Activated T-cell treated with anti-CD3 and anti-CD28 coated beads for 4 hours (primary cell): ENCODE measurements at places on chromosomes 16 and 17.

DNA sequence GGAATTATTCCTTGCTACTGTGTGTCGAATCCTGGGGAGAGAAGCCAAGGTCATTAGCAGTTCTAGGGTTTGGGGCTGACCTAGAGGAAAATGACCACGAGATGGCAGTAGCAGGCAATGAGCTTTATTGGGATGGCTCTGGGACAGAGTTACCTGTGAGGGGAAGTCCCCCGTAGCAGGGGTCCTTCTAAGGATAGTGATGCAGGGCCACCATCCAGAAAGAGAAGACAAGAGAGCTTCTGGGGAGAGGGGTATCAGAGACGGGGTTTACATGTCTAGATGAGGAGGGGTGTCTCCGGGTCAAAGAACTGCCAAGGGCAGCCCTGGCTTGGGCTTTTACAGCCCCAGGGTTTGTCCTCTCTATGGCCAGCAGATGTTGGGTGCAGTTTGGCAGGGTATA is 6.4 kb upstream of the GGT6 start:
- DNase-seq: no peak

DNA sequence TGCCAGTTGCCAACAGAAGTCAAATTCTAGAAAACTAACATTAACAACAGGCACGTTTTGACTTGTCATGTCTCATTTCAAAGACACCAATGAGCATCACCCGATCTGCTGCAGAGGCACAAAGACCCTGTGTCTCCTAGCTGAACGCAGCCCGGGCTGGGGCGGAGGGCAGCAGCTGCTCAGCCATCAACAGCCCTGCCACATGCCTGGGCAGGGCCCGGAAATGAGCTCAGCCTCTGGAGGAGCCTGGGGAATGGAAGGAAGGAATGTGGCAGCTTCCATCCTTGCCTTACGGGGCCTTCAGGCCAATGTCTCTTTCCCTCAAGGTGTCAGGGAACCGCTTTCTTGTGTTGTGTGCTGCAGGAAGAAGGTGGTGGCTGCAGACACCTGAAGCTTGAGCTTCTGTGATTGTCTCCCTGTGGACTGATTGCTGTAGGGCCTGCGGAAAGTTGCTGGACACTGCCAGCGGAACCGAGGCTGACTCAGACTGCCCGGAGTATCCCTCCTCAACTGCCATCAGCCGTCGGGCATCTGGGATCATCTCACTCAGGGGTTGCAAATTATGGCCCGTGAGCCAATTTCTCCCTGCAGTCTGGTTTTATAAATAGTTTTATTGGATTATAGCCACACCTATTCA is 7.3 kb downstream of the CDH13 start:
- DNase-seq: no peak

DNA sequence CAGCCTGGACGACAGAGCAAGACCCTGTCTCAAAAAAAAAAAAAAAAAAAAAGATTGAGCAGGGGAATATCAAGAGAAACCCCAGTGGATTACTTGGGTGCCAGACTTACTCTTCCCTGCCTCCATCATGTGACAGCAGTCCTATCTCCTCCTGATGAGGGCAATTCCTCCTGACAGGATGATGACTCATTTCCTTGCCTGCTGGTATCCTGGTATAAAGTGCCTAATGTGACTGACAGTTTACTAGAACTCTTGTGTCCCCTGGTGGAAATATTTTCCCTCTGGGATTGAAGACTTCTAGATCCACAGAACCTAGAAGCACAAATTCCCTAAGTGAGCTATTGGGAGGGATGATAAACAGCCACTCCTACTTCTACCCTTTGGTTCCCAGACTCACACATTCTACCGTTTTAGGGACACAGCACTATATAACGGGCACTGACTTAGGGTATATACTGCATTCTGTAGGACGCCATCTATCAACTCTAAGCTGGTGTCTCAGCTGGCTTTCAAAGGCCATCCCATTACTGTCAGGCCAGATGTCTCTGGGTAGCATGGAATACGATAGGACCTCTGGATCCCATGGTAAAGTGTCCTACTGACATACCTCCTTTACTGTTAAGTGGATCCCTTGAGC is 114.6 kb upstream of the MED13 start:
- DNase-seq: no peak

GRCh38 chr16:50315346-50315997 is 49.1 kb downstream of the ADCY7 start:
- DNase-seq: no peak

DNA sequence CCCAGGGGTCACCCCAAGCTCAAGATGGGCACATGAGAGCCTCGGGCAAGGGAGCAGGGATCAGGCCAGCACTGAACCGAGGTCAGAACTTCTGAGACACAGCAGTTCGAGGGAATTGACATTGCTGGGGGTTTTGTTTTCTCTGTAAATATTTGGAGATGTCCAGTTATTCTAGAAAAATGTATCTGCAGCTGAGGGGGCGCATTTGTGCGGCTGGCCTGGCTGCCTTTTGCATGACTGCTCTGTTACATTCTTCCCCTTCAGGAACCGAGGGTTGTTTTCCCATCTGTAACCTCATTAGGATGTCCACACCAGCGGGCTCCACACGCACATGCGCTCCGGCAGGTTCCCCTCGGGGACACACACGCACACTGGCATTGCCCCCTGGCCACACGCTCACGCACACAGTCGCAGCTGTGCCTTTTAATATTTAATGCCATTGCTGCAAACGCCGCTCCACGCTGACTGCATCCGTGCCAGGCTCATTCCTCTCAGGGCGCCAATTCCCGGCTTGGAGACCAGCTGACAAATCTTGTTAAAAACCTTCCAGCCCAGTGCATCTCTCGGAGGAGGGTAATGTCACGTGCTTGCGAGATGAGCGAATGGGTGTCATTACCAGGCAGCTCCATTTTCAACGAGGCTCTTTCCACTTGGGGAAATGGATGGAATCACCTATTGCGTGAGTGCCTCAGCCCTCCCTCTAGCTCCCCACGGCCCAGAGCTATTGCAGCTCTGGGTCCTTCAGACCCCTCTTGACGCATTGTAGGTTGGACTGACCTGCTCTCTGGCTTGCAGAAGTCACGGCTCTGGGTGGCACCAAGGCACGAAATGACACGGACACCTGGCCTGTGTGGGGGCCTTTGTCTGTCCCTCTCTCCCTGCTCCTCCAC is 13.1 kb downstream of the CCR7 start:
- DNase-seq: no peak

GRCh38 chr17:44253006-44253405 is 14.9 kb downstream of the SLC4A1 start:
- DNase-seq: no peak

- peak; percentile 40 for DNase-seq
Measured at GRCh38 chr17:39617446-39618245, 9.1 kb upstream of the PPP1R1B start.

DNA sequence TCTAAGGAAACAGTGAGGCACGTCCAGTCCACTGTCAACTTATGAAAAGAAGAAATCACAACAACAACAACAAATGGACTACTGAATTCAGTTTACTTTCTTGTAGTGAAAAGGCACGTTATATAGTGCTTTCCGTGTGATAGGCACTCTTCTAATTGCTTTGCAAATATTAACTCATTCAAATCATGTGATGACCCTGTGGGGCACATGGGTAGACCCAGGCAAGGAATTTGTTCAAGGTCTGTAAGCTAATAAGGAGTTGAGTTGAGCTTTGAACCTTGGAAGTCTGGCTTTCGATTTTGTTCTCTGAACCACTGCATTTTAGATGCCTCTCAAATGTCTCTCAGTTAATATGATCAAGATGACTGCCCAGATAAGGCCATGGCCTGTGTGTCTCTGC is 295.1 kb upstream of the RBFOX1 start:
- DNase-seq: no peak

DNA sequence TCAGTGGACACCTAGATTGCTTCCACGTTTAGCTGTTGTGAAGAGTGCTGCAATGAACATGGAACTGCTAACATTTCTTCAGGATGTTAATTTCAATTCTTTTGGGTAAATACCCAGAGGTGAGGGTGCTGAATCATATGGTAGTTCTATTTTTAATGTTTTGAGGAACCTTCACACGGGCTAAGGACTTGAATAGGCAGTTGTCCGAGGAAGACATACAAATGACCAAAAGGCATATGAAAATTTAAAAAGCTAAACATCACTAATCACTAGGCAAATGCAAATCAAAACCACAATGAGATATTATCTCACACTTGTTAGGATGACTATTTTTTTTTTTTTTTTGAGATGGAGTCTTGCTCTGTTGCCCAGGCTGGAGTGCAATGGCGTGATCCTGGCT is 173.3 kb downstream of the PRKCB start:
- no peak for DNase-seq

GRCh38 chr16:73298562-73298961 is 250.6 kb upstream of the ZFHX3 start:
- DNase-seq: no peak

- DNase-seq: no peak
Measured at GRCh38 chr17:57788725-57789124, 43.6 kb upstream of the CCDC182 start.

DNA sequence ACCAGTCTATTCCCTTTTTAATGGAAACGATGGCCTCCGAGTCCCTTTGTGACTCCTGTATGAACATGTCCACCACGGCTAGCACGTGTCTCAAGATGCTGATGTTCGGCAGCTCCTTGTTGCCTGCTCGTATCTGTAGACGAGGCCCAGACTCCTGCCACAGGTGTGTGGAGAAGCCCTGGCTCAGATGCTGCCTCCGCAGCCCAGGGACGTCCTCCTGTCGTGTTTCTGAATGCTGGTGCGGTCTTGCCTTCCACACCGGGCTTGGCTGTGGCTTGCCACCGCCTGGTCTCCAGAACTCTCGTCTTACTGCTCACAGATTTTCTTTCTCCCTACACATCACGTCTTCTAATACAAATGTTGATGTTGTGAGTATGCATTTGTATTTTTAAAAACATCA is 17.0 kb downstream of the FOXF1 start:
- no peak for DNase-seq

- peak; percentile 21 for DNase-seq
Measured at GRCh38 chr16:3157229-3158025, 22.6 kb downstream of the ZNF213 start.

DNA sequence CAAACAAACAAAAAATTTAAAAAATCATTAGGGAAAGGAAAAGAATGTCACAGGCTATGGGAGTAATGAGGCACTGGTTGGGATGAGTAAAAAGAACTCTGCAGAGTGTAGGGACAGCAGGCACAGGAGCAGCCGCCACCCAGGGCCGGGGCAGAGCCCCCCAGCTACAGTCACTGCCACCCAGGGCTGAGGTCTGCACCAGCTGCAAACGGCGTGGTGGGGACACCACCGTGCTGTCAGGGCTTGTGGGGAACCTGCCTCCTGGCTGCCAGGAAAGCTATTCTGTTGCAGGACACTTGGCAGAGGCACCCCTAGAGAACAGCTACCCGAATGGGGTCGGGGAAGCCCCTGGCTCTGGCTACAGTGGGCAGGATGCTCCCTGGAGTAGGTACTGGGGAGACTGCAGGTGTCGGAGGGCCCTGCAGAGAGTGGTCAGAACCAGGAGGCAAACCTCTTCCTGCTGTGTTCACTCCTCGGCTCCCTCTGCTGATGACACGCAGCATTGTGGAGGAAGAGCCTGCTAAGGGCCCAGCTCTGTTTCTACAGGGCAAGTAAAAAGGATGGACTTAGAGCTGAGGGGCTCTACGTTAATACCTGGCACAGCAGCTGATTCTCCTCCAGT is 32.3 kb upstream of the CAPN15 start:
- DNase-seq: no peak

GRCh38 chr17:7035591-7036368 is at the start of gene SLC16A13:
Gene SLC16A13 (plus strand): TSS chr17:7036015. CDS start chr17:7036383, 368 bp downstream.
- DNase-seq: peak; percentile 95

DNA sequence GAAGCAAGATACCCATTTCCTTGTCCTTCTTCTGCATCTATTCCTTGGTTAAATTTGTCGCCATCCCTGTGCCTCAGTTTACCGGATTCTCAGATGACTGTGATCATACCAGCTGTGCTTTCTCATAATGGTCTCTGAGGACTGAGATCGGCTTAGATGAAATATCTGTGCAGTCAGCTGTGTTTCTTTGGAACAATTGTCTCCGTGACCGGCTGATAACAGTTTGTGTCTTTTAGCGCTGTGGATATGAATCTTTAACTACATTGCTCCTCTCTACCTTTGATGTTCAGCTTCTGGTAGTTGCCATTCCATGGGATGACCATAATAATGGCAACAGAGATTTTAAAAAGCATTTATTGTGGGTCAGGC is 473 bp downstream of the FTO start:
- no peak for DNase-seq

GRCh38 chr17:64777415-64778239 is 115.5 kb upstream of the SMURF2 start:
- no peak for DNase-seq
